GM23248 (cell line): ENCODE measurements at places on chromosomes 4 and X.

DNA sequence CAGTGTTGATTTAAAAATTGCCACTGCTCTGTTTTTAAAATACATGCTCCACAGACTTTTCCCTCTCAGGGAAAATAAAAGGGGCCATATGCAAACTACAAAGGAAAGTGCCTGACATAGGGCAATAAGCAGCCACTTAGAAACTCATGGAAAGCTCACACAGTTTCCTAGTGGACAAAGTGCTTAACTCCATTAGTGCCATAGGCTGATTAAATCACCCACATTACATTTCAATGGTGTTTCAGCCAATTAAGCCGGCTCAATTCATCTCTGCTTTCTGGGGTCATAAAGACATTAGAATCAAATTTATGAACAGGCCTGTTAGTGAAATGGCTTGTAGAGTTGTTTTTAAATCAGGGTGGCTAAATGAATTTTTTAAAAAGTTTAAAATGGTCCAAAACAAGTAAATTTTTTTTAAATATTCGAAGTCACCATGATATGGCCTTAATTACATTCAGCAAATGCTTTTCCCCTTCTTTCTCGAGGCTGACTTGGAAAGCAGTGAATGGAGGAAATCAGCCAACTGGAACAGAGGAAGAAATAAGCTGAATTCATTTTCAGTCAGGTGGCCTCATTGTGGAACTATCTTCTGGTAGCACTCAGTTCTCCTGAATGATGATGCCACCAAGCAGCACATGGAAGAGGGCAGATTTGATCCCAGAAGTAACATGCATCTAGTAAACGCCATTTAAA is 2305.1 kb upstream of the AGA start:
- no peak overlapping the region for H3K4me3 ChIP-seq
- H3K36me3 ChIP-seq = no peaks in the 10 kb centered on the region
- H3K27me3 ChIP-seq = no peaks in the 10 kb centered on the region
- DNase-seq = no peak
- H3K4me1 ChIP-seq = no peaks in the 10 kb centered on the region
- no peak overlapping the region for H3K27ac ChIP-seq

- no peak for DNase-seq
- no peaks in the 10 kb centered on the region for H3K4me1 ChIP-seq
- H3K36me3 ChIP-seq = no peaks in the 10 kb centered on the region
- no peak overlapping the region for H3K4me3 ChIP-seq
- no peaks in the 10 kb centered on the region for H3K27me3 ChIP-seq
Measured at GRCh38 chrX:155534800-155535199, 76.4 kb upstream of the F8A3 start.

- H3K36me3 ChIP-seq = no peaks in the 10 kb centered on the region
- H3K27ac ChIP-seq = no peak overlapping the region
- no peak for DNase-seq
- H3K27me3 ChIP-seq = no peaks in the 10 kb centered on the region
- H3K4me1 ChIP-seq = no peaks in the 10 kb centered on the region
Measured at GRCh38 chr4:162392946-162393345, 229.1 kb upstream of the FSTL5 start.

DNA sequence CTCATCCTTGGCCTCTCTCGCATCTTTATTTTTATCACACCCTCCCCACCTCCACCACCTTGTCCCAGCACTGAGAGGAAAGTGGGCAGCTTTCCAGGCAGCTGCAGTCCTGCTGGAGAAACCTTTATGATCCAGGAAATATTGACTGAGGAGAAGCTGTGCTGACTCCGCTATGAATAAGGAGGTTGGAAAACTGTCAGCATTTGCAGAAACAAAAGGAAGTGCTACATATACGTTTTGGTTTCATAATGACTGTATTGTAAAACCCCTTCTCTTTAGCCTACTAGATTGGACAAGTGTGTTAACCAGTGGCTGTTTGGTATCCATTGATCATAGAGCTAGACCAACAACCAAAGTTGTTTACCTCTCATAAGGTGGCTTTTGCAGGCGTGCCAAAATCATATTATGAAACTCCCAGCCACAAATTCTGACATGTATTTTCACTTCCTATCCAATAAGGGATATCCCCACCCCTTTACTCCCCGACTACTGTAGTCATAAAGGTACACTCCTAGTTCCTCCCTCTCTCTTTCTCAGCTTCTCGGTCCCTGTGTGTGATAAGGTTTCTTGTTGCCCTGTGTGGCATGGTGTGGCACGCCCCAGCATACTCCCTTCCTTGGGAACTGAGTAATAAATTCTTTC is 88.4 kb downstream of the GPR143 start:
- no peak overlapping the region for H3K4me3 ChIP-seq
- no peaks in the 10 kb centered on the region for H3K36me3 ChIP-seq
- H3K27ac ChIP-seq = no peak overlapping the region
- H3K4me1 ChIP-seq = no peaks in the 10 kb centered on the region

DNA sequence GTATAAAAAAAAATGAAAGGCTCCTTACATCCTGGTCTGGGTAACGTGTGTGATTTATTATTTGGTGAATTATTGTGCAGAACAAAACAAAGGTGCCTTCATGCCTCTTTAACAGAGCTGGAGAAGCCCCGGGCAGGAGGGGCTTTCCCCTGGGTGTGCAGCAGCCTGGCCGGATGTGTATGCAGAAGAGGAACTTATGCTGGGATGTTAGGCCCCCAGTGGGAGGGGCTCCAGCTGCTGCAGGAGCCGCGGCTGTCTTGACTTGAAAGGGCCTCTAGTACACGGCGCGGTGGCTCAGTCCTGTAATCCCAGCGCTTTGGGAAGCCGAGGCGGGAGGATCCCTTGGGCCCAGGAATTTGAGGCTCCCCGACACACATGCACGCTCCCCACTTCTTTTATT is 16.0 kb downstream of the CCNQ start:
- H3K27ac ChIP-seq = no peak overlapping the region
- no peaks in the 10 kb centered on the region for H3K4me1 ChIP-seq
- H3K36me3 ChIP-seq = no peaks in the 10 kb centered on the region
- H3K4me3 ChIP-seq = no peak overlapping the region
- no peaks in the 10 kb centered on the region for H3K27me3 ChIP-seq

DNA sequence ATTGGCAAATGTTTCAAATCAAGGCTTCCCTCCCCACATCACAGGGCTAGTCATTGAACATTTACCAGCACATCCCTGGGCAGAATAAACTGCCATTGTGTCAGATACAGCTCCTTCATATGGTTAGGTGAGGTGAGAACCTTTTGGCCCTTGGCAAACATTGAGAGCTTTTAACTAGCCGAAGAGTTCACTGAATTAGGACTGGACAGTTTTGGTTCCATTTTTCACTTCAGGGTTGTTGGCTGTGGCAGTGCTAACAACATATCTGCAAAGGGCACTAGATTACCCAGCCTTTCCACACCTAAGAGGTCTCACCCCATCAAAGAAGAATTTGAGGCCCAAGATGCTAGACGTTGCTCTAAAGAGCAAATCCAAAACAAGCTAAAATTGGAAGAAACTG is 180.7 kb downstream of the GUCY2F start:
- no peaks in the 10 kb centered on the region for H3K36me3 ChIP-seq
- no peaks in the 10 kb centered on the region for H3K4me1 ChIP-seq
- no peak for DNase-seq

GRCh38 chr4:166308647-166309046 is 435.6 kb downstream of the TLL1 start:
- no peaks in the 10 kb centered on the region for H3K27me3 ChIP-seq
- H3K4me3 ChIP-seq = no peak overlapping the region
- H3K36me3 ChIP-seq = no peaks in the 10 kb centered on the region
- no peaks in the 10 kb centered on the region for H3K4me1 ChIP-seq
- DNase-seq = no peak
- H3K27ac ChIP-seq = no peak overlapping the region

DNA sequence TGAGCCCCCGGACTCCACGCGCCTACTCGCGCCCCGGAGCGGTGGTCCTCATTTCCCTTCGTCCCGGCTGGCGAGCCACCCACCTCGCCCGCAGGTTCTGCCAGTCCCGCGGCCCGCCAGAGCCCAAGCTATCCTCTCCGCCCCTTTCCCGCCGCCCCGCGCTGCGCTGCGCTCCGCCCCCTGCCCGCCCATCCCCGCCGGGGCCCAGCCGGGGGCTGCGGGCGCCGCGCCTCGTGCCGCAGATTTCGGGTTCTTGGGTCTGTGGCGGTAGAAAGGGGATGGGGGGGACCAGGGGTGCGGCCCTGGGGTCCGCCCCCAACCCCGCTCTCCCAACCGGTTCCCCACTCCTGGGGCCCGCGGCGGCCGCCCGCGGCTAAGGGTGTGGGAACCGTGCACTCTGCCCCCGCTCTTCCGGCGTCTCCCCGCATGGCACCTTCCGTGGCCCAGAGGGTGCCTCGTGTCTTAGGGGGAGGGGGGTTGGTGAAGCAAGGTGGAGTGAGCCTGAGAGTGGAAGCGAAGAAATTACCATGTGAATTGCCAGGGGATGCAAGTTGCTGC is 650.8 kb upstream of the DIPK2B start:
- no peaks in the 10 kb centered on the region for H3K27me3 ChIP-seq
- peaks cover 16% of the 10 kb centered on the region for H3K4me1 ChIP-seq
- no peaks in the 10 kb centered on the region; the same call in 1 of the 2 replicates for H3K36me3 ChIP-seq
- H3K27ac ChIP-seq = no peak overlapping the region

GRCh38 chrX:21373637-21374162 is 518 bp upstream of the CNKSR2 start:
- H3K27ac ChIP-seq = no peak overlapping the region
- H3K36me3 ChIP-seq = no peaks in the 10 kb centered on the region
- H3K27me3 ChIP-seq = no peaks in the 10 kb centered on the region; the same call in 1 of the 2 replicates
- H3K4me3 ChIP-seq = peak overlapping the region; percentile 71
- peak; percentile 22 for DNase-seq

DNA sequence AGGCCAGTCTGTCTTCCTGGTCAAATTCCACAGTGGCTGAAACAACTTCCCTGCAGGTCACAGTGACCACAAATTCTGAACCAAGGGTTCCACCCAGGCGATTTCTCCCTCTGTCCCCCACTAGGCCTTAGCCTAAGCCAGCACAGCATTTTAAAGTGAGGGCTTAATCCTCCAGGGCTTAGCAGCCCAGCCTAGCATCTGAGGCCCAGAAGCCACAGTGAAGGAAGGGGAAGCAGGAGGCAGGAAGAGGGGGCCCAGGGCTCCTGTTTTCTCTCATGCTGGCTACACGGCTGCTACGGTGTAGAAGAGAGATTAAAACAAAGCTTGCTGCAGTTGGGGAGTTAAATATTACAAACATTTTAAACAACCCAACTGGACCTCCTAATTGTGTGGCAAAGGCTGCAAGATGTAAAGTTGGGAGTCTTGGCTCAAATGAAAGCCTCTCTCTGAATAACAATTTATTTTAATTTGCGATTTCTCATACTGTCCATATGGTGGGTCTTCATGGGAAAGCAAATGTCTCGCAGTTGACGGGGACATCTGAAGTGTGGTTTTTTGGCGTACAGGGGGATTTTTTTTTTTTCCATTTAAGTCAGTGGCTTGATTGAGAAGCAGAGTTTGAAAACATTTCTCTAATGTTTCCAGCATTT is 170.8 kb upstream of the RAI2 start:
- H3K4me3 ChIP-seq = no peak overlapping the region
- no peaks in the 10 kb centered on the region for H3K27me3 ChIP-seq
- no peaks in the 10 kb centered on the region for H3K4me1 ChIP-seq
- DNase-seq = no peak

- DNase-seq = peak; percentile 53
- no peaks in the 10 kb centered on the region for H3K27me3 ChIP-seq
- H3K36me3 ChIP-seq = no peaks in the 10 kb centered on the region
- no peaks in the 10 kb centered on the region for H3K4me1 ChIP-seq
- H3K4me3 ChIP-seq = no peak overlapping the region
Measured at GRCh38 chrX:50579955-50580354, 109.3 kb upstream of the DGKK start.

GRCh38 chr4:108359130-108359985 is 190.6 kb upstream of the LEF1 start:
- no peak overlapping the region for H3K27ac ChIP-seq
- peaks cover 73% of the 10 kb centered on the region for H3K27me3 ChIP-seq
- no peaks in the 10 kb centered on the region for H3K36me3 ChIP-seq
- no peak for DNase-seq
- peaks cover 15% of the 10 kb centered on the region for H3K4me1 ChIP-seq
- H3K4me3 ChIP-seq = no peak overlapping the region

DNA sequence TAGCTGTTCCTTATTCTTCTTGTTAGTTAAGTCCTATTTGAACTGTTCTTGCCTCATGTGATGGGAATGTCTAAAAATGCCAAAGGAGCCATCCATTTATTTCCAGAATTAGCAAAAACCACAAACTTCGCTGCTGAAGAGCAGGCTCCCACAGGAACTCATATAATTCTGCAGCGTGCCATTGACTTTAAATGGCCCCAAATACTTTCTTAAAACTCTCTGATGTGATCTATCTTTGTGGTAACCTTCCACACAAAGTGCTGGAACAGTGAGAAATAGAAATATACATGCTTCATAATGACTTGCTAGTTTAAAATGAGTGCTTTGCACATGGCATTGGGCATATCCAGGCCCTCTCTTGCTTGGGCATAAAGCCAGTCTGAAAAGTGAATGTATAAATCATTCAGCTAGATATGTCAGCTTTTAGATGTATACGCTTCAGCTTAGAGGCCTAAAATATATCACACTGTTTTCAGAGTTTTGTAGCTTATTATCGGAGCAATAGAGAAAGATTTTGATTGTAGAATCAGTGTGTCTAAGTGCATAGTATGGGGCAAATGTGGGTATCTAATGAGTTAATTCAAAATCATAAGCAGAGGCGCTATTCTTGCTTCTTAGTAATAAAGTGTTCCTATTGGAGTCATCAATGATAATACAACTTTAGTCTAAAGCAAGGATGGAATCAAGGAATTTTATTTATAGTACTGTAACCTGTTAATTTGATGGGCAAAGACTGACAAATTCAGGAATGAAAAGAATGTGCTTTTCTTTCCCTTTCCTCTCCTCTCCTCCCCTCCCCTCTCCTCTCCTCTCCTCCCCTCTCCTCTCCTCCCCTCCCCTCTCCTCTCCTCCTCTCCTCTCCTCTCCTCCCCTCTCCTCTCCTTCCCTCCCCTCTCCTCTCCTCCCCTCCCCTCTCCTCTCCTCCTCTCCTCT is 392.2 kb upstream of the ZFP42 start:
- H3K4me3 ChIP-seq = peak overlapping the region; percentile 59
- H3K27me3 ChIP-seq = no peaks in the 10 kb centered on the region
- peaks cover 42% of the 10 kb centered on the region for H3K4me1 ChIP-seq
- peak; percentile 75 for DNase-seq
- H3K27ac ChIP-seq = peak overlapping the region; percentile 65
- no peaks in the 10 kb centered on the region for H3K36me3 ChIP-seq

DNA sequence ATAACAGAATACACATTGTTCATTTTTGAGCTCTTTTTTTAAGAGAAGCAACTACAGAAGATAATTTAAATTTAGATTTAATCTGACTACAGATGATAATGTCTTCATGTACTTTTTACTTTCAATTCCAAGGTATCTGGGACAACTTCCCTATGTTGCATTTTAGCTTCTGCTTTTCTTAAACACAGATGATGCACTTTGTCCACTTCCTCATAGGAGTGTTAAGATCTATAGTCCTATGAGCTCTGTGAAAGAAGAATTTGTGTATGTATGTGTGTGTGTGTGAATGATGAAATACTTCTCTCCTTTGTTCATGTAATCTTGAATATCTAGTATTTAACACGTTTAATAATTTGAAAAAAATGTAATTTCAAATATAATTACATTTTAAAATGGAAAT is 5.3 kb upstream of the FHIP1A start:
- no peak for DNase-seq
- no peak overlapping the region for H3K4me3 ChIP-seq
- H3K27me3 ChIP-seq = peaks cover 5% of the 10 kb centered on the region; the same call in 1 of the 2 replicates
- H3K36me3 ChIP-seq = no peaks in the 10 kb centered on the region
- no peaks in the 10 kb centered on the region for H3K4me1 ChIP-seq
